Naive thymus-derived CD4-positive, alpha-beta T cell (primary cell): ENCODE measurements at places on chromosomes 1 and 21. TPM values are rescaled to one million over a fixed set of nuclear protein-coding genes. Genes with fewer than 3 reads are reported as not detected.

GRCh38 chr1:26066857-26067256, 573 bp downstream of the TRIM63 start:
- H3K36me3 ChIP-seq = no peaks in the 10 kb centered on the region
- no peak overlapping the region for H3K27ac ChIP-seq

- DNase-seq = no peak
- no peaks in the 10 kb centered on the region for H3K27me3 ChIP-seq
- no peak overlapping the region for H3K4me3 ChIP-seq
- no peaks in the 10 kb centered on the region for H3K4me1 ChIP-seq
- no peaks in the 10 kb centered on the region for H3K36me3 ChIP-seq
Measured at GRCh38 chr1:29579821-29580425, 343.6 kb downstream of the PTPRU start.

- H3K36me3 ChIP-seq = no peaks in the 10 kb centered on the region
- no peak overlapping the region for H3K27ac ChIP-seq
Measured at GRCh38 chr1:53651356-53651755, 87.6 kb downstream of the GLIS1 start.

DNA sequence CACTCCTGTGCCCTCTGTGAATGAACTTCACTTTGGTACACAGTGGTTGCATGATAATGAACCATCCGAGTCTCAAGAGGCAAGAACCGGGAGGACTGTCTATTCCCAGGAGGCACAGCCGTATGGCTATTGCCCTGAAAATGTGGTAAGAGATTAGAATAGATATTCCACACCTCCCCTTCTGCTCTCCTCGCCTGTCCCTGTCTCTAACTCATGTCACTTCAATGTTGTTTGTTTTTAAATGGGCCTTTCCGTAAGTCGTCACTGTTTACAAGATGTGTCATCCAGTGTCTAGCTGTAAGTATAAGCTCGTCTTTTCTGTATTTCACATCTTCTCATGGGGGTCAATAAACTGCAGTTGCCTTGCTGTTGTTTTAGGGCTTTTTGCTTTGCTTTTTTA, 122.2 kb downstream of the PATJ start:
- no peaks in the 10 kb centered on the region for H3K27me3 ChIP-seq
- H3K4me3 ChIP-seq = no peak overlapping the region
- no peak overlapping the region for H3K27ac ChIP-seq
- no peak for DNase-seq
- no peaks in the 10 kb centered on the region for H3K4me1 ChIP-seq

PRAMEF27 gene
- total RNA-seq = not detected

DNA sequence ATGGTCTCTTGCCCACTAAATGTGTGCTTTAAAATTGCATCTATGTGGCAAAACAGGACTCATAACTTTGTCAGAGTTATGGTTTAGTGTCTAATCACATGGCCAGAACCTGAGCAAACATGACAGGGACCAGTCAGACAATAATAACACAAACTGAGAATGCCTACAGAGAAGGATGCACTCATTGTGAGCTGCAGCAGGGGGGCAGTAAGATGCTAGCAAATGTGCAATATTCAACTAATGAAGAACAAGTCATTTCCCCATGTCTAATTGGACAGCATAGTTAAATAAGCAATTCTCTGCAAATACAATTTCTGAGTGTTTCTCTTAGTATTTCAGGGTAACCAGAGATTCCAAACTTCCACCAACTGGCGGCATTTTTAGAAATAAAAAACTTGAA, 30.8 kb downstream of the SPAG17 start:
- DNase-seq = no peak
- no peaks in the 10 kb centered on the region for H3K27me3 ChIP-seq
- no peak overlapping the region for H3K27ac ChIP-seq
- H3K4me1 ChIP-seq = no peaks in the 10 kb centered on the region
- no peaks in the 10 kb centered on the region for H3K36me3 ChIP-seq

DNA sequence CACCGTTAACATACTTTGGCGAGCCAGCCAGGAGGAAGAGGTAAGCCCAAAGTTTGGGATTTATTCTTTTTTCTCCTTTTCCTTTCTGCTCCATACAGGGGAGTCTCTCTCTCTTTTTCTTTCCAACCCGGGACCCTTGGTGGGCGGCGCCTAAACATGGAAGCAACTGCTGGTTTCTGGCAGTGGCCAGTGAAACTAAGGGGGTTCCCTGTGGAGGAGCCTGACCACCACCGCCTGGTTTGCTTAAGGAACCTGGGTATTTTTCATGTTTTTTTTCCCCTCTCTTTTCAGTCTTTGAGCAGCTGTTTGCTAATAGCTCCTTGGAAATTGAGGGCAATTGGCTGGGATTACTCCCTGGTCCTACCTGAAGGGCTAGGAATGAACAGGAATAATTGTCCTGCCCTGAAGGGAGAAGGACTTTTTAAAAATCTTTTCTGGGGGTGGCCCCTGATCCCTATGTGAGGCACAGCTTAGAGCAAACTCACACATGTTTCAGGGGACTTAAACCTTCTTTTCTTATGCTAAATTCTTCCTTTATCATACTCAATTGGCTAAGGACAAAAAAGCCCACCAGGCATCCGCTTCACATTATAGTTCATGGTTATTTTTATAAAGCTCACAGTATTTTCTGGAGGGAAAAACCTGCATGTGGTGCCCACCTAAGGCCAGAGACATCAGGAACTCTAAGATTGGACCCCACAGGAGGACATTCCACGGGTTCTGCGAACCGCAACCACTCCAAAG, 61.3 kb upstream of the PLD5 start:
- DNase-seq = no peak
- no peak overlapping the region for H3K27ac ChIP-seq
- no peaks in the 10 kb centered on the region for H3K36me3 ChIP-seq
- no peaks in the 10 kb centered on the region for H3K4me1 ChIP-seq

DNA sequence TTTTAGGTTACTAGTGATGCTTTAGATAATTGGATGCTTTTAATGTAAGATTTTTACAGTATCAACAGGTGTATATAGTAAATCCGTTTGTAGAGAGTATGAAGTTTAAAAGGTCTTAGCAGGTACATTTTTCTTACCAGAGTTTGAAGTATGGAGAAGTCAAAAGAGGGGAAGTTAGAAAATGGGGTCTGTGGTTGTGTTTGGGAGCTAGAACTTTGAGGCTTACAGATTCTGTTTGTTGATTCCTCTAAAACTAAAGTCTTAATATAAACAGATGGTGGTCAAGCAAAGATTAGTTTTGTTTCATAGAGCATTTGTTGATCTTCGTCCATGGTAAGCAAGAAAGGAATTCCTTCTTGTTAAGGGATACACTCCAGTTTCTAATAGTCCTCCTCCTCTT, 35.8 kb downstream of the CDC42 start:
- no peak for DNase-seq
- peak overlapping the region; percentile 63 for H3K27ac ChIP-seq
- H3K4me3 ChIP-seq = no peak overlapping the region
- H3K27me3 ChIP-seq = no peaks in the 10 kb centered on the region
- peaks cover 54% of the 10 kb centered on the region for H3K4me1 ChIP-seq
- peaks cover 40% of the 10 kb centered on the region for H3K36me3 ChIP-seq

GRCh38 chr21:34154878-34155277, 81.5 kb downstream of the MRPS6 start:
- no peak overlapping the region for H3K4me3 ChIP-seq
- no peak overlapping the region for H3K27ac ChIP-seq

GRCh38 chr1:29499104-29499650, 262.9 kb downstream of the PTPRU start:
- H3K36me3 ChIP-seq = no peaks in the 10 kb centered on the region
- no peak overlapping the region for H3K27ac ChIP-seq
- no peak overlapping the region for H3K4me3 ChIP-seq

INKA2 gene
- total RNA-seq = not detected

GNG4 gene
- total RNA-seq = 0.17 TPM

DNA sequence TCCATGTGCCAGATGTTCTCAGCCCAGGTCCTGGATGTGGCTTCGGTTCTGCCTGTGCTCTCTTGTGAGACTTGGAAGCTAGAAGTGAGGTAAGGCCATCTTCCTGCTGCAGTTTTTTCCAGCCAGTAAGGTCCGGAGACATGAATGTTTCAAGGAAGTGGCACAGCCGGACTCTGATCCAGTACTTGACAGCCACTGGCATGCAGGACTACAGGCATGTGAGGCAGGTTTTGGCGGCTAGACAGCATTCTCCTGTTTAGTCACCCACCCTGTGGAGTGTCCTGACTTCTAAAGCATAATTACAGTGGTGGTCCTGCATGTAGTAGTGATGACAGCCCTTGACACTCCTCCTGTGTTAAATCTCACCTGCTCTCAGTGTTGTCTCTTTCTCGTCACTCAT, 72.3 kb downstream of the TNFSF4 start:
- H3K27me3 ChIP-seq = no peaks in the 10 kb centered on the region
- no peak for DNase-seq
- H3K36me3 ChIP-seq = no peaks in the 10 kb centered on the region
- no peaks in the 10 kb centered on the region for H3K4me1 ChIP-seq
- no peak overlapping the region for H3K4me3 ChIP-seq

CNKSR1 gene
- total RNA-seq = 4.6 TPM

- H3K4me3 ChIP-seq = no peak overlapping the region
- H3K27ac ChIP-seq = no peak overlapping the region
- no peaks in the 10 kb centered on the region for H3K36me3 ChIP-seq
- H3K4me1 ChIP-seq = peaks cover 4% of the 10 kb centered on the region
Measured at GRCh38 chr1:52929019-52929418, 1.9 kb downstream of the SCP2 start.

DNA sequence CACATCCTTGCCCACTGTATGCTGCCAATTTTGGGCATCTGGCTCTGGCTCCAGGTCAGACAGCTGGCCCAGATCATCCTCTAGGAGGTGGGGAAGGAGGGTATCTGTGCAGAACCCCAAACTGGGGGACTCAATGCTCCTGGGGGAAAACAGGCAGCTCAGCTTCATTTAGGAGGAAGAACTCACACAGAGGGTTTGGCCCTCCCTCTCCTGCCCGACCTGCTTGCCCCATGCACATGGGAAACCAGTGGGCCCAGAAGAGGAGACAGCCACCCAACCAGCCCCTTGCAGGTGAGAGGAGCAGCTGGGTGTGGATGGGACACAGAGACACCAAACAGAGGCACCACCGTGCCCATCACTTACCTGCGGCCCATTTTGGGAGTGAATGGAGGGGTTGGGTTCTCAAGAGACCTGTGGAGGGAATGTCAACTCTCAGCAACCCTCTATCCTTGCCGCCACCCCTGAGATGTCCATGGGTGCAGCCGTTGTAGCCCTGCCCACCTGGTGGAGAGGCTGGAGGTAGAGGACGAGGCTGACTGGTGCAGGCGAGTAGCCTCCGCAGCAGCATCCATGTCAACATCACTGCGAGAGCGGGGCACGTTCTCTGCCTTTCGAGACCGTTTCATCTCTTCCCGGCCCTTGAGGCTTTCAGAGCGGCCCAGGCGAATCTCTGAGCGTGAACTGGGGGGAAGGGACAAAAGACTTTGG, 27.5 kb downstream of the LRRC71 start:
- no peaks in the 10 kb centered on the region for H3K36me3 ChIP-seq
- H3K4me1 ChIP-seq = no peaks in the 10 kb centered on the region
- no peak for DNase-seq
- no peaks in the 10 kb centered on the region for H3K27me3 ChIP-seq
- H3K27ac ChIP-seq = no peak overlapping the region

DNA sequence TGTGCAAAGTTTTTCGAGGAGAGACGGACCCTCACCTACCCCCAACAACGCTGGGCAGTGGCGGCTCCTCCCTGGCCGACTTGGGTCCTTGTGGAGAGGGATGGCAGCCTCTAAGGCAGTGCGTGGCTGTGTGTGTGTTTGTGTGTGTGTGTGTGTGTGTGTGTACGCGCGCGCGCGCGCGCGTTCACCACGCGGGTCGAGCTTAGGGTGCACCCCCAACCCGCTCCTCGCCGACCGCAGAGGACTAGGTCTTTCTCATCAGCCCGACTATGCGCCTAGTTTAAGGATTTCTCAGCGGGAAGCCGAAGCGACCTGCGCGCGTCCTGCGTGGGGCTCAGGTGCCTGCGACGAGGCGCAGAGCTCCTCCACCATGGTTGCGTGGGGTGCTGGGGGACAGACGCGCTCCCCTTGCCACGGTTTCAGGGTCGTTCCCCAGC, 940 bp downstream of the SOX13 start:
- no peaks in the 10 kb centered on the region for H3K4me1 ChIP-seq
- no peak for DNase-seq
- H3K27me3 ChIP-seq = peaks cover 5% of the 10 kb centered on the region
- H3K36me3 ChIP-seq = no peaks in the 10 kb centered on the region
